EL (cell line): ENCODE measurements at places on chromosomes 4 and X.

- no peak for DNase-seq
Measured at GRCh38 chrX:13285229-13285628, 34.6 kb downstream of the ATXN3L start.

- DNase-seq = no peak
Measured at GRCh38 chr4:68803013-68803412, 12.8 kb upstream of the UGT2B10 start.

DNA sequence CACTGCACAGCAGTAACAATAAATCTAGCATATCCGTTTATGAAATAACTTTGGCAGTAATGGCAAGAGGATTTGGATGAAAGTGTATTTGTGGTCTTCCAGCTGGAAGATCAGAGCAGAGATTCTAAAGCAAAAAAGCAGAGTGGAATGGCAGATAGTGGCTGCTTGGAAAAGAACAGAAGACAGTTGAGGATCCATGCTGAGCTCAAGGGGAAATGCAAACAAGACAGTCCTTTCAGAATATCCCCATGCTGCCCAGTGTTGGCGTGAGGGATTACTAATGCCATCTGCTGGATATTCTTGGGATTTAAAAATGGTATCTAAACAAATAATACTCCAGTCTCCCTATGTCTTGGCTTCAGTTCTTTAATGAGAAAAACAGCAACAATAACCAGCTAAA, 629.1 kb upstream of the ATOH1 start:
- DNase-seq = peak; percentile 2

- no peak for DNase-seq
Measured at GRCh38 chr4:75786526-75786925, 62.1 kb downstream of the USO1 start.

DNA sequence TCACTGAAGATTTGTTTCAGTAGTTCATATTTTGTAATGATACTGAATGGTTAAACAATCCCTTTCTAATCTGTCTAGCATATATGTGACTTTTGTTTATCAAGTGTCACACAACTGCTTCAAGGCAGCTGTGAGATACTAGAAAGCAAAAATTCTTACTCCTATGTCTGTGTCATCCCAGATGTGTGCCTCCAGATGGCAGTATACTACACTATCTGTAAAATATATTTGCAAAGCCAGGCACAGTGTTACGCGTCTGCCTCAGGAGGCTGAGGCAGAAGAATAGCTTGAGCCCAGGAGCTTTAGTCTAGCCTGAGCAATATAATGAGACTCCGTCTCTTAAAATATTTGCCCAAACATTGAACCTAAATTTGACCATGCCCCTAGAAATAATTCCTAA, 4.0 kb downstream of the NUDT10 start:
- peak; percentile 5 for DNase-seq

DNA sequence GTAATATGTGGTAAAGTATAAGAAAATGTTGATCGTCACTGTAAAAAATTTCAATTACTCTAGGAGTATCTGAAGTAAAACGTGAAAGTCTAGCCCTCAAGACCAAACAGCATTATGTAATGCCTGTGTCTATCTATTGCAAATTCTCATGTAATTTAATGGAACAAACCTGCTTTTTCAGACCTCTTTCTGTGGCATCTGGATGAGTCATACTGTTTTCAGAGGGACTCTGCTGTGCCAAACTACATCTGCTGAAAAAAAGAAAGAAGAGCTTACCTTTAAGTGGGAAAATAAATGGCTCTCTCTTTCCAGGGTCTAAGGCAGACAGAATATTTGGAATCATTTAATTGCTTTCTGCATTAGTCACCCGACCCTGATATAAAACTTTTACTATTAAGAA, 89.8 kb upstream of the ARMCX2 start:
- no peak for DNase-seq

DNA sequence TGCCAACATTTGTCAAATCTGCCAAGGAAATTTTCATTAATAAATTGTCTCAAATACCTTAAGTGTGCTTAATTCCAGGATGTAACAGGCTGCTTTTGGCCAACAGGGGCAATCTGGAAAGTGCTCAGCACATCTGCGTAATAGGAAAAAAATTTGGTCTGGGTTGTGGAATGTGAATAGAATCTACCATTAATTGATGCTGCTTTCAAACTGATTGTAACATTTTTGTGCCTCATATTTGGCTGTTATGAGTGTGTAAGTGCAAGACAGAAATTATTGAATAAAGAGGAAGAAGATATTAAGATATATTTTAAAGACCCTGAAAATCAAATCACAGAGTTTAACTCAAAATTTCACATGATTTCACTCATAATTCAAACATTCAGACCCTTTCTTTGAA, 41.1 kb downstream of the REELD1 start:
- peak; percentile 89 for DNase-seq

DNA sequence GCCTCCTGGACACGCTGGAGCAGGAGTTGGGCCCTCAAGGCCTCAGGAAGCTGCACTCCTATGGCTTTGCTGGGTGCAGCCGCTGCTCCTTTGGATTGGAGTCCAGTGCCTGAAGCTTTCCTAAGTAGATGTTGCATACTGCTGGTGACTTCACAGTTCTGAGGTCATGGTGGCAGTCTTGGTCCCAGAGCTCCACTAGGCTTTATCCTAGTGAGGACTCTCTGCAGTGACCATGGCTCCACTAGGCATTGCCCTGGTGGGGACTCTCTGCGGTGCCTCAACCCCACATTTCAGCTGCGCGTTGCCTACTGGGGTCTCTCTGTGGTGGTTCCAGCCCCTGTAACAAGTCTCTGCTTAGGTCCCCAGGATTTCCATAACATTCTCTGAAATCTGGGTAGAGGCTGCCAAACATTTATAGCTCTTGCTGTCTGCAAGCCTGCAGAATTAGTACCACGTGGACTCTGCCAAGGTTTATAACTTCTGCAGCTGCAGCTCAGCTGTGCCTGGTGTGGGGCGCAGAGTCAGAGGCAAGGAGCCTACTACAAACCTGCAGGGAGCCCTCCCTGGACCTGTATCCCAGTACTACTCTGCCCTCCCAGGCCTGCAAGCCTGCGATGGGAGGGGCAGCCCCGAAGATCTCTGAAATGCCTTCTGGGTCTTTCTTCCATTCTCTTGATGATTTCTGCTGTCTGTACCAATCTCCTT, 46.0 kb upstream of the NFKB1 start:
- DNase-seq = no peak

DNA sequence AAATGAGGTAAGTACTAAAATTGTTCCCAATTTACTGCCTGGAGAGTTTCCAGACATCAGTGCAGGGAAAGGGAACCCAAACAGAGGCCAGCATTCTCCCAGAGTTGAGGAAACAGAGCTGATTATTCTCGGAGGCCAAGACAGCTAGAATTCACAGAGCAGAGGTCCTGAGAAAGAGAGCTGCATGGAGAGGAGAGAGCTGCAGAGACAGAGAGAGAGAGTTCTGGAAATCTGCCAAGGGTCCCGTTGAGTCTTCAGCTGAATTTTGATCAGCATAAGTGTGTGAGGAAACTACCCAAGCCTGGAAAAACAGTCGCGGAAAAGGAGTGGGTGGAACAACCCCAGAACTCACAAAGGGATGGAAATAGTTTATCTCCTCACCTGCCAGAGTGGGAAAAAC, 43.8 kb upstream of the GPR173 start:
- DNase-seq = no peak

- DNase-seq = no peak
Measured at GRCh38 chr4:83171436-83172039, 57.0 kb upstream of the PLAC8 start.

DNA sequence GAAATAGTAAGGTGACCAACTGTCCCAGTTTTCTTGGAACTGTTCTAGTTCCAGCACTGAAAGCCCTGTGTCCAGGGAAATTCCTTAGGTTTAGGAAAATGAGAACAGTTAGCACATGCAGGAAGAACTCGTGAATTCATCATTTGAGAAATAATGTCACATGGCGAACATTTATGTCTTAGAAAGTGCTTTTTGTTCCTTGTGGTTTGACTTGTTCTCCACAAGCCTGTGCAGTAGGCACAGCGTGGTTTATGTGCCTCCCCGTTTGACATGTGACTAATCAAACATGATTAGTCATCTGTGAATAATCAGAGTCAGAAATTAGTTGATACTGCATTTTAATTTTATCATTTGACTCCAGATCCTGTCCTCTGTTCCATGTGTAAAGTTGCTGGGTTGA, 556.0 kb upstream of the CPEB2 start:
- DNase-seq = peak; percentile 52

- peak; percentile 64 for DNase-seq
Measured at GRCh38 chr4:85084371-85085094, 118.0 kb upstream of the WDFY3 start.

- peak; percentile 43 for DNase-seq
Measured at GRCh38 chr4:112214390-112215264, 17.0 kb upstream of the AP1AR start.

- DNase-seq = no peak
Measured at GRCh38 chr4:118979712-118980111, 91.1 kb downstream of the SYNPO2 start.
